ENCODE measurements at places on chromosomes 5 and 9.

DNA sequence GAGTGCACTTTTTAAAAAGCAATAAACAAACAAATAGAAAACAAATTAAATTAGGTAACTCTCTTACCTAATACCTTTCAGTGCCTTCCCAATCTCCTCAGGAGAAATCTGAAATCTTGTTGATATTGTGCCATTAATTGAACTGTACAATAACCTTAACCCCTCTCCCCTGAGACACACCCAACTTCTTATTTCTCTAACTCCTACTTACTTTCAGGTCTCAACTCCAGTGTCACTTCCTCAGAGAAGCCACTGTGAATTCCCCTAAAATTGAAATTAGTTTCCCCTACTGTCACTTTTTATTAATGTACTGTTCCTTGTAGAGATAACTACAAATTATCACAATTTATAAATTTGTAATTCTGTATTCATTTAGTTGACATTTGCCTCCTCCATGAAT lies 295.3 kb upstream of the TNC start:
- no peak for DNase-seq

- no peak for DNase-seq
Observed at GRCh38 chr5:17670353-17670752, 36.1 kb downstream of the TAF11L14 start.

- DNase-seq: no peak
Observed at GRCh38 chr5:152305525-152305924, 99.6 kb downstream of the NMUR2 start.

GRCh38 chr5:179967489-179967888 lies 59.8 kb upstream of the TBC1D9B start:
- DNase-seq: no peak

- DNase-seq: no peak
Observed at GRCh38 chr5:51465165-51465564, 81.9 kb downstream of the ISL1 start.

DNA sequence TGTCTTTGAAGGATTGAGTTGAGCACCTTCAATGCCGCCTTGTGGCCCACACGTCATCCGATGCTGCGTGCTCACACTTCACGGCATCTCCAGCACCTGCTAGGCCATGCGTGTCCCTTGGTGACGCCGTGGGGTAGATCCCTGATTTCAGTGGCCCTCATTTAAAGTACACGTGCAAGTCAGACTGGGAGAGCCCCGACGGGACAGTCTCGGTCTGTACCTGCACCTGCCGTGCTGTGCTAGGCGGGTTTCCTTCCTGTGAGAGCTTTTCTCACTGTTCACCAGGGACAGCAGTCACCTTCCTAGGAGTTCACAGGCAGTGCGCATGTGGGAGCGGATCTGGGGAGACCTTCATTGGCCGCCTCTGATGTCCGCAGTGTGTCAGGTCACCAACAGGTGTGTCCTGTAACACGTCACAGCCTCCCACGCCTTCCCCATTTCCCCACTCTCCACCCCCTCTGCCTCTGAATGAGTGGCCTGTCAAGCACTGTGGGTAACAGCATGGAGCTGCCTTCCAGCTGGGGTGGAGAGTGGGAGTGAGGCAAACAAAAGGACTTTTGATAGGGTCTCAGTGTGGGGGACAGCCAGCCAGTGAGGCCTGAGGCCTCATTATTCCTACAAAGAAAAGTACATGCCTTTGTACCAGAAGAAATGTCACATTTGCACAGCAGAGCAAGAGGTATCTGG lies 236.4 kb downstream of the FANCC start:
- DNase-seq: peak; percentile 70

- DNase-seq: no peak
Observed at GRCh38 chr9:14173713-14174112, 140.2 kb downstream of the NFIB start.

DNA sequence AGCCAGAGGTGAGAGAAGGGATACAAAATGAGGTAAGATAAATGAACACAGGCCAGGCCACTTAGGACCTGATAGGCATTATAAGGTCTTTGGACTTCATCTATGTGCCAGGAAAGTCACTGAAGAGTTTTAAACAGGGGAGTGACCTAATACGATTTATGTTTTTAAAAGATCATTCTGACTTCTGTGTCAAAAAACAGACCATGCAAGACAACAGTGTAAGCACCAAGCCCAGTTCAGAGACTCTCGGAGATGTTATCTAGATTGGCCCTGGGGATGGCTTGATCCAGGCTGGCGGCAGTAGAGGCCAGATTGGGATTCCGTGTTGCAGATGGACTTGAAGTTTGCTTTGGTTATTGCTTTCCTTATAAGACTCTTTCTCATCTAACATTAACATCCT lies 43.0 kb upstream of the DPYSL3 start:
- DNase-seq: no peak

DNA sequence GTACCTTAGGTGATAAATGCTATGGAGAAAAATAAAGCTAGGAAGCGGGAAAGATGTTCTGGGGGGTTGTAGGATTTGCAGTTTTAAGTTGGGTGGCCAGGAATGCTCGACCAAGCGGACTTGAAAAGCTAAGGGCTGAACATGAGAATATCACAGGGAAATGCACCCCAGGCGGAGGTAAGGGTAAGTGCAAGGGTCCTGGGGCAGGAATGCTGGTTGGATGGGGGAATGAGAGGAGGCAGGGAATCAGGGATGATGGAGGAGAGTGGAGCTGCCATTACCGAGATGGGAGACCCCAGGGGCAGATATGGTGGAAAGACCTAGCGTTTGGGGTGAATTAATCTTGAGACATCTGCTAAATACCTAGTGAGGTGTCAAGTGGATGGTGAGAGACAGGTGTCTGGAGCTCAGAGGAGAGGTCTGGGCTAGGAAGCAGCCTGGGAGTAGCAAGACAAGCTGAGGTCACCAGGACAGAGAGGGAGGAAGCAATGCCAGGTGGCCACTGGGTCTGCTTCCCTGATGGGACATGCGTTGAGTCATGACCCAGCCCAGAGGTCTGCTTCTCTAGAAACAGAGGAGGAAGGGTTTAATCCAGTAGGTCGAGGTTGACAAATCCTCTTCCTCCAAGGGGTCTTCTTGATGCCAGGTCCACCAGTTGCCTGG lies 77.7 kb upstream of the ASS1 start:
- no peak for DNase-seq

GRCh38 chr9:120808931-120809330 lies 15.7 kb upstream of the FBXW2 start:
- no peak for DNase-seq

DNA sequence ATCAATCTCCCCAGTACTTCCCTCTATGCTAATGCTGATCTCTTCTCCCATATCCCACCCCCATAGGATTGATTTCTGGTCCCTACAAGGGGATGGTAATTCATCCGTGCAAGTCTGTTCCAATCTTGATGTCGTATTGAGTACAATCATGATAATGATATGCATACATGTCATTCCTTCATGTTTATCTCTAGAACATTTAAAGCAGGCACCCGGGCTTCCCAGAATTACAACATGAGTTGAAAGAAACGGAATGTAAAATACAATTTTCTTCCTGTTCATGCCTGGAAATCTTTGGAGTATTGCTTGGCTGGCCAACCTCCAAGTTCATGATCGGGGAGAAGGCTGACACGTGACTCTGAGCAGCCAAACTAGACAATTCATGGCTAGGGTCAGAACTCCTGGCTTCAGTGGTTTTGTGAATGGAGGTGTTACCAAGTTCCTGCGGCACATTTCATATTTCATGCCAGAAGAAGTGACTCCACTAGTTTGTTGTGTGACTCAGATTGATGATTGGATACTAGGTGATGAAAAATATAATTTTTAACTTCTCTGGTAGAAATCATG lies 66.6 kb downstream of the C9orf152 start:
- no peak for DNase-seq
